ENCODE measurements at places on chromosomes 16 and 17.

- no peak for DNase-seq
These were observed 43.5 kb downstream of the GRB2 start for GRCh38 chr17:75361996-75362395.

GRCh38 chr17:1351971-1352370, 48.1 kb downstream of the YWHAE start:
- no peak for DNase-seq

GRCh38 chr16:30457256-30457655, 11.6 kb upstream of the SEPHS2 start:
- no peak for DNase-seq

DNA sequence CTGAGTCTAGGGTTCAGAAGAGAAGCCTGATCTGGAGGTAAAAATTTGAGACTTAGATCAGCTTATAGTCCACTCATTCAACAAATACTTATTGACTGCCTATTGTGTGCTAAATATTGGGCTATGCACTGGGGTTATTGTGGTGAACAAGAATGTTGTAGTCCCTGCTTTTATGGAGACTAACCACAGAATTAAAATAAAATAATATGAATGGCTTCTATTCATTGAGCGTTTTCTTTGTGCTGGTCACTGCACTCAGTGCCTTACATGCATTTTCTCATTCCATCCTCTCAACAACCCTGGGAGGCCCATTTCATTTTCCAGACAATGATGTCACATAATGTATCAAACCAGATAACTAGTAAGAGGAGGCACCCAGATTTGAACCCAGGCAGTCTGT, 4.8 kb downstream of the NEK8 start:
- no peak for DNase-seq

GRCh38 chr16:29790949-29791844, 646 bp downstream of the KIF22 start:
- DNase-seq: no peak
